ENCODE measurements at places on chromosomes 1 and 21.

- DNase-seq, result no peak
Measured at GRCh38 chr1:235575597-235575996, 71.3 kb upstream of the B3GALNT2 start.

DNA sequence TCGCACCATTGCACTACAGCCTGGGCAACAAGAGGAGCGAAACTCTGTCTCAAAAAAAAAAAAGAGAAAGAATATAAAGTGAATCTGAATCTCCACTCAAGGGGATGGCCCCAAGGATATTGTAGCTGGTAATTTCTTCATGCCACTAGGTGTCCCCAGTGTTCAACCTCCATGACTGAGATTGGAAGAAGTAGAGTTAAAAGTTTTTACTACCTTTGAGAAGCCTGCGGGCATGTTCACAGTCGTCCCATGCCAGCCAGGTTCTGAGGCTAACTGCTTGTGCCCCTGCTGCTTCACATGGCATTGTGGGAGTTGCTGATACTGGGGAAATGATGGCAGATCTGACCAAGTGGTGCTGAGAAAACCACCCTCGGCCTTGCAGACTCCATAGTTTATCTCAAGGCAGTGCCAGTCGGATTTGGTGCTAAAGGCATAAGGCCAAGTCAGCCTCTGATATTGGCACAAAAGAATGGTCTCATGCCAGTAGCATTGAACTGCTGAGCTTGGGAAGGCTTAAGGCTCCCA is 10.8 kb upstream of the SHISA4 start:
- peak; percentile 70 for DNase-seq

GRCh38 chr1:103561643-103562395 is 9.6 kb upstream of the AMY2B start:
- no peak for DNase-seq

- DNase-seq, result no peak
Measured at GRCh38 chr1:181023265-181024057, 791 bp upstream of the STX6 start.

DNA sequence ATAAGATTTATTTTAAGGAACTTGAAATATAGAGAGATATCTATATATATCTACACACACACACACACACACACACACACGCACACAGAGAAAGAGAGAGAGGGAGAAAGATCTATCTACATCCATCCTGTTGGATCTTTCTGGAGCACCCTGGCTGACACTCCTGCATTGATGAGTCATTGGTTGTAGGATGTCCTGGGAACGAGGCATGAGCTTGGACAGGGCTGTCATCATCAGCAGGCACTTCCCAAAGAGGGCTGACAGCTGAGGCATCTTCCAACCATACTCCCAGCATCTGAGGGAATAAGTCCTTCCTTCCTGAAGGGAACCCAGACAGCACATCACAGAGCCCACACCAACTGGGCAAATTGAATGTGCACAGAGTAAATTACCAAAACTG is 99.1 kb upstream of the ERG start:
- DNase-seq, result no peak

- no peak for DNase-seq
Measured at GRCh38 chr1:151175041-151175741, 590 bp downstream of the TMOD4 start.

GRCh38 chr1:233180641-233181364 is 114.7 kb downstream of the PCNX2 start:
- no peak for DNase-seq

DNA sequence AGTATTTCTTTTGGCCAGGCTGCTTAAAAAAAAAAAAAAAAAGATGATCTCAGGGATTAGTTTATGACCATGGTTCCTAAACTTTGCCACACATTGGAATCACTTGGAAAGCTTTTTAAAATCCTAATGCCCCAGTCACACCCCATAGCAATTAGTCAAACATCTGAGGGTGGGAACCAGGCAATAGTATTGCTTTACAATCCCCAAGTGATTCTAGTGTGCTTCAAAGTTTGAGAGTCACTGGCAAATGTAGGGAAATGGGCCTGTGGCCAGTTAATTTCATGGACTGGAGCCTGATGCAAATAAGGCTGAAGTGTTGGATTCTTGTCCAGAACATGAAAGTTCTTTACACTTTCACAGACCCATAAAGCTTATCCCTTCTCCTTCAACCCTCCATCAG is 374.6 kb upstream of the ESRRG start:
- no peak for DNase-seq

- no peak for DNase-seq
Measured at GRCh38 chr1:227429447-227430359, 111.4 kb upstream of the CDC42BPA start.

All from left kidney (tissue), 8 donors.